Stimulated activated CD8-positive, alpha-beta memory T cell treated with anti-CD3 and anti-CD28 coated beads, Interleukin-4, amount 100 ng/mL, for 1 hour (primary cell): ENCODE measurements at places on chromosomes 2 and 18.

- no peak for DNase-seq
Measured at GRCh38 chr18:79548621-79548985, 131.0 kb upstream of the CTDP1 start.

DNA sequence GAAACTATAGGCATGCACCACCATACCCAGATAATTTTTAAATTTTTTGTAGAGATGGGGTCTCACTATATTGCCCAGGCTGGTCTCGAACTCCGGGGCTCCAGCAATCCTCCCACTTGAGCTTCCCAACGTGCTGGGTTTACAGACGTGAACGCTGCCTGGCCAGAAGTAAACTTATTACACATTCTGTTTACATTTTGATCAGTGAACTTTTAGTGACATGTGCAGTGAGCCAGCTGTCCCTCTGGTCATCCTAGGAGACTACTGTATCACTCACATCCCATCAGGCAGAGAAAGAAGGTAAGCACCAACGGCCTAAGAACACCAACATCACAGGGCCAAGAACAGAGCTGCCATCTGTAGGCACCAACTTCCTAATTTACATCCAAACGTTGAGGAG lies 22.2 kb downstream of the NDUFA10 start:
- no peak for DNase-seq

DNA sequence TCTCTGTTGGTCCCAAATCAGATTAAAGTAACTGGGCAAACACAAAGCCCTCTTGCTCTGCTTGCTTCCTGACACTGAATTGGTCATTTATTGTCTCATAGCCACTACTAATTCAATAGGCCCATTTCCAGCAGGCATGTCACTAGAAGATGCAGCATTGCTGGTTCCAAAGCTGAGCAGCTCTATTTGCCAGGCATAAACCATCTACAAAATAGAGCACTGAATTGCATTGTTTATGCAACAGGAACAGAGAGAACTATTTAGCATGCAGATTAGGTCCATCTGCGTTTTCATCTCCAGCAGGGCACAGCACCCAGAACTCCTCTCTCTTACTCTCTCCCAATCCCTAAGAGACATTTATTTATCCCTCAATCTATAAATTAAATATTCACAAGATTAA lies 227.6 kb downstream of the SUCLG1 start:
- no peak for DNase-seq

DNA sequence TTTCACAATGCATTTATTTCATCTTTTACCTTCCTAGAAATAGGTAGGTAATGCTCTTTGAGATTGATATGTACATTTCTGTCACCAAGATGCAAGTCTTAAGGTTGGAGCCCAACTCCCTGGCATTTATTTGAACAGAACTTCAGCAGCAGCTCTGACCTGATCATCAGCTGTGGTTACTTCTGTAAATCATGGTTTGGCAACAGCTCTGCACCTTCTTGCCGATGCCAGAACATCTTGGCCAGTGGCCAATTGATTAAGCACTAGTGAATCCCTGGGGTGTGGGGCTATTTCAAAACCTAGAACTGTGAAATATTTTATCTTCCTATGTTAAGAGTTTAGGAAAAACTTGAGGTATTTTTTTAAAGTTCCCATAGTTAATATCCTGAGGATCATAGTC lies 124.8 kb upstream of the NYAP2 start:
- no peak for DNase-seq

DNA sequence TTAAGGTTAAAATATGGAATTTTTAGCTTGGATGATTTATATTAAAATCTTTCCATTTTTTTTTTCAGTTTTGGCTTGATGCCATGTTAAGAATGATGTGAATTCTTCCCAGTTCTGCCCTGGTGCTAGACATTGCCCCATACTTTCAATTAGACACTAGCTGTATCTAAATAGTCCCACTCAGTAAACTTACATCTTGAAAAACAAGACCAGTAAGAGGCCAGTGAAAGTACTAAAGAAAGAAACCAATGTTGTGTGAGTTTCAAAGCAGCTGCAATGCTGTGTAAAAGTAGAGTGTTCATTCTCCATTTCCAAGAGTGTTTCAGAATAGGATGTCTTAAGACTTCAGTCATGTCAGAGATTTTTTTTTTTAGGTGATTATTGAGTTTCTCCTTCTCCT lies 40.0 kb upstream of the CYBRD1 start:
- DNase-seq = no peak

DNA sequence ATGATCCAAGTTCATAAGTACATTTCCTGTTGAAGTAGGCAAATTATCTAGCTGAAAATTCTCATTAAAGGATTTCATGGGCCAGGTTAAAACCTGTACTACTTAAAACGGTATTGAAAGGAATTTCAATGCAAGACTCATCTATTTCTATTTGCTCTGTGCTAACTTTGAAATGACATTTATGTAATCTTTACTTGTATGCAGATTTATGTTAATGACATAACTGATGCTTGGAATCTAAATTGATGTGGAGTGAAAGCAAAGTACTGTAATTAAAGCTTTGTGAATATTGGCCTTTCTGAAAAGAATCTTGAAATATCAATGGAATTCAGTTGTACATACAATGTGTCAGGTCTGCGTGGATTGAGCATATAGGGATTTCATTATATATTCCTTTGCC lies 390.0 kb downstream of the CPS1 start:
- no peak for DNase-seq

DNA sequence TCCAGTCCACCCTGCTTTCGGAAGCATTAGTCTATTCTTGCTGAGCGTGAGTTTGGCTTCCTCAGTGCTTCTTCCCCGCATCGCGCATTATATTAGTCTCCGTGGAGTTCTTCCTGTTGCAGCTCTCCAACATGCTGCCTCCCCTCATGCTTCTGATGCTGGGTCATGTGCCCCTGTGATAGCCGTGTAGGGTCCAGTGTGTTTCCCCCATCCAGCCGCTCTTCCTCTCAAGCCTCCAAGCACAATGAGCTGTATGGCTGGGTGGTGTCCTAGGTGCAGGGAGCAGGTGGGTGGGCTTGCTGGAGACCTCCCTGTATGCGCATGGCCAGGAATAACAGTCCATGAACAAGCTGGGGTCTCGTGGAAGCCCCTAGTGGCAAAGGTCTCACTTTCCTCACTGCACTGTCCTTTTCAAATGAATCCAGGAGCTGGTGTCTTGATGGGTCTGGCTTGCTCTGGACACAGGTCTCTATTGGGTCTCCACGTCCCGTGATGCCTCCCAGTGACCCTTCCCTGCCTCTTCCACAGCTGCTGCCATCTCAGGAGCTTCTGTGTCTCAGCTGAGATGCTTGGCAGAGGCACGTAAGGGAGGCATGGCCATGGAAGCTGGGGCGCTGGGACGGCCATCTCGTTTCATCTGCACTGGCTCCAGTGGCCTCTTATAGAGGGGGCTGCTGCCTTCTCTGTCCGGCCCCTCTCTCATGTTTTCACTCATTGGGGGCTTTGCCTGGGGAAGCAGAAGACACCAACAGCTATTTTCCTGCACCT lies 54.8 kb upstream of the HDAC4 start:
- DNase-seq = no peak

DNA sequence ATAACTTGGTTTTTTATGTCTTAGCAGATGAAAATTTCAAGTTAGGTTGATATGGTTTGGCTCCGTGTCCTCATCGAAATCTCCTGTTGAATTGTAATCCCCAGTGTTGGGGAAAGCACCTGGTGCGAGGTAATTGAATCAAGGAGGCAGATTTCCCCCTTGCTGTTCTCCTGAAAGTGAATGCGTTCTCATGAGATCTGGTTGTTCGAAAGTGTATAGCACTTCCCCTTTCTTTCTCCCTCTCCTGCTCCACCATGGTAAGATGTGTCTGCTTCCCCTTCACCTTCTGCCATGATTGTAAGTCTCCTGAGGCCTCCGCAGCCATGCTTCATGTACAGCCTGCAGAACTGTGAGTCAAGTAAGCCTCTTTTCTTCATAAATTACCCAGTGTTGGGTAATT lies 242.1 kb upstream of the TNP1 start:
- no peak for DNase-seq

DNA sequence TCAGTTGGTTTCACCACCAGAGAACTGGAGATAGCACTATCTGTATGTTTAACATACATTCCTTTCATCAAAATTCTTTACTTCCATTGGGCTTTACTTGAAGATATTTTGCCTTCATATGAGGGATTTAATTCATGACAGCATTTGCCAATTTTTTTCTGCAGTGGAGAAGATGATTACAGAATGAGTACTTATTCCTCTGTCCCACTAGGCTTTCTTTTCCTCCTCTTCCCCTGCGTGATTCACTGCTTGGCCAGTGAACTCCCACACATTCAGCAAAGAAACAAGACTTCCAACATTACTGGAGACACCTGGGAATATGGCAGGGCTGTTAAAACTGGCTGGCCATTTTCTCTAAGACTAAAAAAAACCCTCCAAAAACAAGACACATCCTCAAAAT lies 425.8 kb upstream of the KCNH7 start:
- DNase-seq = no peak

DNA sequence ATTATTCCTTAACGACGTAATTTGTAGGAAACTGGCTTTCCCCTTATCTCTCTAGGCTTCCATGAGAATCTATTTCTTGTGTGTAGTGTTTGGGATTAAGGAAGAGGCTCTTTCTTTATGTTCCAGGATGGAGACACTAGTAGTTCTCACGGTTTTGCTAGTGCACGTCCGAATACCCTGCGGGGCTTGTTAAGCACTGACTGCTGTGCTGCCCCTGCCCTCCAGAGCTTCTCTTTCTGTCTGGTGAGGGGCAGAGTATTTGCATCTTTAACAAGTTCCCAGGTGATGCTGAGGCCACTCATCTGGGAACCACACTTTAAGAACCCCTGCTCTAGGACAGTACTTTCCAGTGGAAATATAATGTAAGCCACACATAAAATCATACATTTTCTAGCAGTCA lies 76.4 kb downstream of the SPATS2L start:
- no peak for DNase-seq

DNA sequence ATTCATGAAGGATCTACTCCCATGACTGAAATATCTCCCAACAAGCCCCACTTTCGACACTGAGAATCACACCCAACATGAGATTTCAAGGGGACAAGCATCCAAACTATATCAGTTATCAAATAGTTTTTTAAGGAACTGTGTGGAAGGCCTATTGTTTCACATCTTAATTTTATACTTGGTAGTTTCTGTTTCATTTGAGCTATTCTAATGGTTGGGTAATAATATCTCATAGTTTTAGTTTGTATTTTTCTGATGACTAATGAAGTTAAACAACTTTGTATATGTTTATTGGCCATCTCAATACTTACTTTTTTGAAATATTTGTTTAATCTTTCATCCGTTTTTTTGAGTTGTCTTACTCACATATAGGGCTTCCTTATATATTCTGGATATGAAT lies 135.0 kb downstream of the SCG2 start:
- DNase-seq = no peak

GRCh38 chr2:135150725-135151124 lies 98.6 kb downstream of the RAB3GAP1 start:
- no peak for DNase-seq

DNA sequence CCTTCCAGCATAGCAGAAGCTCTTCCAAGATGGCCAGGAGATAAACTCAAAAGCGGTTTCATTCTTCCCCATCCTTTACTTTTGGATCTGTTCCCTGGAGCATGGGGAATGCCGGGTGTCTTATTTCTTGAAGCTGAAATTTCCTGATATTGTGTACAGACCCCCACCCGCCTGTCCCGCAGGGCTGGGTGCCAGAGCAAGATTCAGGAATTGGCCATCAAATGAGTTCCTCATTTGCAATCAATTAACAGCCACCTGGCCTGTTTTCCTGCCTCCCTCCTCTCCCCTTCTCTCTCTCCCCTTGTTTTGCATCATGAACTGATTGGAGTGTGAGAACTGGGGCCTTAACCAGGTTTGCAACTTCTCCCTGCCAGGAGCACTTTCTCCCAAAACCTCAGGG lies 202.1 kb downstream of the SH3RF3 start:
- no peak for DNase-seq

GRCh38 chr2:150135223-150135883 lies 352.1 kb downstream of the RND3 start:
- DNase-seq = no peak

GRCh38 chr2:189542145-189542882 lies 38.3 kb downstream of the SLC40A1 start:
- no peak for DNase-seq

- DNase-seq = no peak
Measured at GRCh38 chr18:23065234-23065806, 70.0 kb upstream of the CABLES1 start.

DNA sequence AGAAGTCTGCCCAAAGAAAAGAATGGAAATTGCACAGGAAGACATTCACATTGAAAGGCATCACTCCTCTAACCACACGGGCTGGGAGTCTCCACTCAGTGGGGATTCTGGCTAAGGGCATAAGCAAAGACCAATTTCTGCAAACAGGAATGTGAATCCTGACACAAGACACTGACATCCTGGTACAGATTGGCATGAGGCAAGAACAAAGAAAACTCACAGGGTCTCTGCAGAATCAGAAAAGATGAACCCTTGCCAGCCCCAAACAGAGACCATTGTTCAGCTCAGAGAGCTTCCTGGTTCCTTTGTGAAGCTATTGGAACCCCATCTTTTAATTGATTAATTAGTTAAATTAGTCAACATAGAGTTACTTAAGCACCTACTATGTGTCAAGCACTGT lies 82.3 kb downstream of the UPP2 start:
- DNase-seq = no peak

GRCh38 chr2:38386377-38386776 lies 9.3 kb upstream of the ATL2 start:
- DNase-seq = no peak

- DNase-seq = no peak
Measured at GRCh38 chr2:74497777-74498499, 1.5 kb downstream of the LBX2 start.

GRCh38 chr2:219142329-219142728 lies 18.3 kb downstream of the NHEJ1 start:
- no peak for DNase-seq

DNA sequence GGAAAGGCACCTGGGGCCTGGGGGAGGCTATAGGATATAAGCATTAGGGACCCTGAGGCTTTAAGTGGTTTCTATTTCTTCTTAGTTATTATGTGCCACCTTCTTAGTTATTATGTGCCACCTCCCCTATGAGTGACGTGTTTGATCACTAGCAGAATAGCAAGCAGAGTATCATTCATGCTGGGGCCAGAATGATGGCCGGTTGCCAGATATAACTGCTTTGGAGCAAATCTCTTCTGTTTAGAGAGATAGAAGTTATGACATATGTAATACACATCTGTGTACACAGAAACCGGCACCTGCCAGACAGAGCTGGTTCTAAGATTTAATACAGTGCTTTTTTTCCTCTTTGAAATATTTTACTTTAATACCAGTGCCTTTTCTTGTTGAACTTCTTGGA lies 29.4 kb downstream of the LIPG start:
- DNase-seq = no peak

- no peak for DNase-seq
Measured at GRCh38 chr2:188664951-188665595, 309.1 kb upstream of the COL3A1 start.
